HFF-Myc (cell line): ENCODE measurements at places on chromosomes 7 and 10.
A peak's percentile ranks its signal among the peaks of the same experiment; 100 is the strongest.

GRCh38 chr10:124539935-124540641 lies 78.5 kb downstream of the LHPP start:
- DNase-seq = no peak

GRCh38 chr10:69662173-69662877 lies 32.3 kb downstream of the FAM241B start:
- DNase-seq = no peak

DNA sequence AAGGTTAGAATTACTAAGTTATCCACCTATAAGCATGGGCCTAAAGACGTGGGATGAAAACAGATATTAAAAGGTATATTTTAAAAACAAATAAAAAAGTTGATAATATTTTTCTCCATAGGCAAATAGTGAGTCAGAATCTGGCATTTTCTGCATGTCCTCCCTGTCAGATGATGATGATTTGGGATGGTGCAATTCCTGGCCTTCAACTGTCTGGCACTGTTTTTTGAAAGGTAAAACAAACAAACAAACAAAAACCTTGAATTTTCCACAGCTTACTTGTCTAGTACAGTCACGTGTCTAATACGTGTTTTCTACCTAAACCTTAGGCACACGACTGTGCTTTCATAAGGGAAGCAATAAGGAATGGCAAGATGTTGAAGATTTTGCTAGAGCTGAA lies 17.4 kb downstream of the HBP1 start:
- DNase-seq = no peak

DNA sequence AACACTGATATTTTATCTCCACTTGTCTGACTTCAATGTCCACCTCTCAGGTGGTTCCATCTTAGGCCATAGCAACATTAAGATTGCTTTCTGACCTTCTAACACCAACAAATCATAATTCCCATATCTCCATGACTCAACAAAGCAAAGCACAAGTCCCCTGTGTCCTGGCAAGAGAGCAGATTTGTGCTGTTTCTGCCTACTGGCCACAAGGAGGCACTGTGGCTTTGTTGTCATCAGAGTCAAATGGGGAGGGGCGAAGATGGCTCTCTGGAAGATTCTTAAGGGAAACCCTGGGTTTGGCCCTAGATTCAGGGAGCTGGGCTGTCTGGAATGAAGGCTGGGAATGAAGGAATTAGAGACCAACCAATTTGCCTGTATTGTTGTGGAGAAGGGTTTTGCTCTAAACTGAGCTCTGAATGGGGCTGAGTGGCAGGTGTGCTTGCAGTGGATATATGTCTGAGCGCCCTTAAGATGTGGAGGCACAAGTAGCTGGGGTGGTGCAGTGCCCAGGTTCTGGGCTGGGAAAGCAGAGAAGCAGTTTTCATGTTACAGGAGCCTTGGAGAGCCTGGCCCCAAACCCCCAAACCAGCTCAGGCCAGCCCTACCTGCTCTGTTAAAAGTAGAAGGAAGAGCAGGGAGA lies 154.8 kb upstream of the PRSS58 start:
- peak; percentile 32 for DNase-seq

- no peak for DNase-seq
These were observed 230.2 kb upstream of the AKR1E2 start for GRCh38 chr10:4595719-4596319.

DNA sequence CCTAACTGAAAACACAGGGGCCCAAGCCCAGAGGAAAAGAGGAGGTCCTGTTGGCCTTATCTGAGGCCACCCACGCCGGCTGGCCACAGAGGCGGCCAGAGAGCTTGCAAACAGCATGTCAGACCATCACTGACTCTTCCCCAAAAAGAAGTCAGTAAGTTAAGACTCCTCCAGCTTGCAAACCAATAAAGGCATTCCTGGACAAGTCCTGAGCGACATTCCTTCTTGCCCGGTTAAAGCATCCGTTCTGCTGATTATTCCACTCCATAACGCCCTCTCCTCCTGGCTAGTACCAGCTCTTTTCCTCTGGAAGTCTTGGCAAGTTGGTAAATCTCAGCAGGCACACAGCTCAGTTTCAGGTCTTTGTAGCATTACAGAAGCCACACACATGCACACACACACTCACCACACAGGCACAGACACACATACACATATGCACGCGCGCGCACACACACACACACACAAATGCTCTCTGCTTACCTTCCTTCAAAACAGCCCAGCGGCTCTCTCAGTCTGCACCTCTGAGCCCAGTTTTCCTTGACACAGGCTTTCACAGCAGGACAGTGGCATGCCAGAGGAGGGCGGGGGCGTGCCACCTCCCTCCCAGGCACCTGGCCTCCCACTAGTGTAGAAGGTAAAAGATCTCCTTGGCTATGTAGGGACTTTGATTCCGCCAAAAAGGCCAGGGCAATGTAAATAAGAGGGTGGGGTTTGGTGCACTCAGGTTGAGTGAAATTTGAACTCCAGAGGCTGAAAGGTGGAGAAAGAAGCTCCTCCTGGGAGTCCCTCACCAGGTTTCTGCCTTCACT lies 201.4 kb downstream of the TNS3 start:
- DNase-seq = no peak

DNA sequence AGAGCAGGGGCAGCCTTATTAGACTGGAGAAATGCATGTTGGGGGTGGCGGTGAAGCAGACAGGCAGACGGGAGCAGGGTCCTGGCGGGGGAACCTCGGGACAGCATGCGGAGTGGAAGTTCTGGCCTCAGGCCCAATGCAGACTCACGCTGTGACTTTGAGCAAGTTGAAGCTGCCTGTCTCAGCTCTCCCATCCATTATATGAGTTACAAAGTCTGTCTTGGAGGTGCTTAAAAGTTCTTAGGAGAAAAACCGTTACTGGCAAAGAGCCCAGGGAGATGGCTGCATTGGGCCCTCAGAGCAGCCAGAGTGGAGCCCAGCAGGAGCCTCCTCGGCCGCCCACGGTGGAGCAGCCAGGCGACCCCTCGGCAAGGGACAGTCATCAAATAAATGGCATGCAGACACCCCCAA lies 509.5 kb downstream of the PLXNA4 start:
- DNase-seq = no peak

DNA sequence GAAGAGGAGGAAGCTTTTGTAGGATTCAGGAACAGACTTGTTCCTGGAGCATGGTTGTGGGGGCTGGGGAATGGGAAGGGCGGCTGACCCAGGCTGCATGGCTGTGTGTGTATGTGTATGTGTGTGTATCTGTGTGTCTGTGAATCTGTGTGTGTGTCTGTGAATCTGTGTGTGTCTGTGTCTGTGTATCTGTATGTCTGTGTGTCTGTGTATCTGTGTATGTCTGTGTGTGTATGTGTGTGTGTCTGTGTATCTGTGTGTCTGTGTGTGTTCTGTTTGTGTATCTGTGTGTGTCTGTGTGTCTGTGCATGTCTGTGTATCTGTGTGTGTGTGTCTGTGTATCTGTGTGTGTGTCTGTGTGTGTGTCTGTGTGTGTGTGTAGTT lies 6.6 kb upstream of the STX1A start:
- DNase-seq = no peak

- no peak for DNase-seq
These were observed 203.9 kb upstream of the NEBL start for GRCh38 chr10:21100871-21101514.

GRCh38 chr10:18261768-18262231 lies 121.6 kb downstream of the CACNB2 start:
- DNase-seq = no peak

DNA sequence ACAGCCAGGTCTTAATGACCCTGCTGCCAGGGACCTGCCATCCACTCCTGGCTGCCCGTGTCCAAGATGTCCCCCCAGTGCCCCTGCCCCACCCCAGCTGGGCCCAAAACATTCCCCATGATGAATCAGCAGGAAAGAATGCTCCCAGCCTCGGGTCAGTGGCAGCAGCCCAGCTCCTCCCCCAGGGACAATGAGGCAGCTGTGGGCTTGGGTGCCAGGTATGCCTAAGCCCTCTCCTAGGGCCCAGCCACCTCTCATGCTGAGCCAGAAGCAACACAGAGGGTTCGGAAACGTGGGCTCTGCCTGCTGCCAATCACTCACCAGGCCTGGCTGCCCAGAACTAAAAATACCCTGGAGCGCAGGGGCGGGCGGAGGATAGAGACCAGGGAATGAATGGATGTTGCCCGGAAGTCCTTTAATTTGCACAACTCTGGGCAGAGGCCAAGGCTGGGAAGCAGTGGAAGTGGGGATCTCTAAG lies 1.5 kb upstream of the LOXL4 start:
- no peak for DNase-seq

GRCh38 chr10:60388709-60389301 lies 870 bp downstream of the ANK3 start:
- DNase-seq = no peak

DNA sequence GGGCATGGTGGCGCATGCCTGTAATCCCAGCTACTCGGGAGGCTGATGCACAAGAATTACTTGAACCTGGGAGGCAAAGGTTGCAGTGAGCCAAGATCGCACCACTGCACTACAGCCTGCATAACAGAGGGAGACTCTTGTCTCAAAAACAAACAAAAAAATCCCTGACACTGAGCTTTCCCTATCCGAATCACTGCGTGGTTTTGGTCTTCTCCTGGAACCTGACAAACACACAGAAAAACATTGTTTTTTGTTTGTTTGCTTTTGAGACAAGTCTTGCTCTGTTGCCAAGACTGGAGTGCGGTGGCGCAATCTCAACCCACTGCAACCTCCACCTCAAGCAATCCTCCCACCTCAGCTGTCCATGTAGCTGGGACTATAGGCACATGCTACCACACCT lies 50.4 kb upstream of the PTPRN2 start:
- no peak for DNase-seq

DNA sequence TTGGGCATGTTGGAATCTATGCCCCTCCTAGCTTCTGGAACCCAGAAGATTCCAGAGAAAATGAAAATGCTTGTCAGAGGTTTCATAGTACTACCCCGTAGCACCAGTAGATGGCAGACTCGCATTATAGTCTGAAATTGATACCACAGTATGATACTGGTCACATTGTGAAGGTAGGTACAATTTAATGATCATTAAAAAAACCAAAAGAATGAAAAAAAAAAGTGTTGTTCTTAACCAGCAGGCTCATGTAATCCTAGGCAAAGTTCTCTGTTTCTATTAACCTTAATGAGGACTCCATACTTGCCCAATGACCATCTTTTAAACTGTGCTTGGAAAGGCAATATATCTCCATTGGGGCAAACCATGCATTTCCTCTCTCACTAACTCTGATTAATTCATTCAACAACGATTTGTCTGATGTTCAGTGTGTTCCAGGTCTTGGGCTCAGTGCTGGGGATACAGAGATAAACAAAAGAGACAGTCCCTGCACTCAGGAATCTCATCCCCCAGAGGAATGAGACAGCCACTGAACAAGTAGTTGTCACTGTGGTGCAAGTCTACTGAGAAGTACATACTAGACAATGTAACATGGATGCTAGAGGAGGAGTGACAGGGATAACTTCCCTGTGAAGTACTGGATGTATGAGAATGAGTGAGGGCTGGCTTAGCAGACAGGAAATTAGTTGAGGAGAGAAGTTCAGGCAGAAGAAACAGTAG lies 223.5 kb upstream of the PHYHIPL start:
- DNase-seq = peak; percentile 60

GRCh38 chr7:135454060-135454459 lies 55.8 kb downstream of the CNOT4 start:
- no peak for DNase-seq

DNA sequence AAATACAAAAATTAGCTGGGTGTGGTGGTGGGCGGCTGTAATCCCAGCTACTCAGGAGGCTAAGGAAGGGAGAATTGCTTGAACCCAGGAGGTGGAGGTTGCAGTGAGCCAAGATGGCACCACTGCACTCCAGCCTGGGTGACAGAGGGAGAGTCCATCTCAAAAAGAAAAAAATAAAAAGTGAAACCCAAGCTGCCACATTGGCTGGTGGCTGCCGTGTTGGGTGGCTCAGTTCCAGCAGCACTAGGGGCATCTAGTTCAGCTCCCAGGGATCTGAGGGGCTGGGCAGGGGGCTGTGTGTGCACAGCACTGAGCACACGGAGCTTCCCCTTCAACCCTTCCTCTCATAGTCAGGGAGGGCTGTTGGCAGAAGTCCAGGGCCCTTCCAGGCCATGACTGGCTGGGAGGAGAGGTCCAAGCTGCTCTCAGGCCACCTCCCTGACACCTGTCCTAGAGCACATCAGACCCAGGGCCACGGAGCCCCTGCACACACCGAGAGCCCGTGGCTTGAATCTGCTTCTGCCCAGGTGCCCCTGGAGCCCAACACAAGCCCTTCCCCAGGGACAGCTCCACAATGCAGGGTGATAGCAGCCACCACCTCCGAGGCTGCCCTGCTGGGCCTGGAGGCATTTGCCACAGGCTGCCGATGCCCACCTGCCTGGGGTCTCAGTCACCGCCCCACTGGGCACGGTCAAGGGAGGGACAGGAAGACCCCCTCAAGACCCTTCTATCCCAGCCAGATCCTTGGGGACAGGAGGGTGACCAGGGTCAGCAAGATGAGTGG lies 47.3 kb downstream of the YKT6 start:
- no peak for DNase-seq

DNA sequence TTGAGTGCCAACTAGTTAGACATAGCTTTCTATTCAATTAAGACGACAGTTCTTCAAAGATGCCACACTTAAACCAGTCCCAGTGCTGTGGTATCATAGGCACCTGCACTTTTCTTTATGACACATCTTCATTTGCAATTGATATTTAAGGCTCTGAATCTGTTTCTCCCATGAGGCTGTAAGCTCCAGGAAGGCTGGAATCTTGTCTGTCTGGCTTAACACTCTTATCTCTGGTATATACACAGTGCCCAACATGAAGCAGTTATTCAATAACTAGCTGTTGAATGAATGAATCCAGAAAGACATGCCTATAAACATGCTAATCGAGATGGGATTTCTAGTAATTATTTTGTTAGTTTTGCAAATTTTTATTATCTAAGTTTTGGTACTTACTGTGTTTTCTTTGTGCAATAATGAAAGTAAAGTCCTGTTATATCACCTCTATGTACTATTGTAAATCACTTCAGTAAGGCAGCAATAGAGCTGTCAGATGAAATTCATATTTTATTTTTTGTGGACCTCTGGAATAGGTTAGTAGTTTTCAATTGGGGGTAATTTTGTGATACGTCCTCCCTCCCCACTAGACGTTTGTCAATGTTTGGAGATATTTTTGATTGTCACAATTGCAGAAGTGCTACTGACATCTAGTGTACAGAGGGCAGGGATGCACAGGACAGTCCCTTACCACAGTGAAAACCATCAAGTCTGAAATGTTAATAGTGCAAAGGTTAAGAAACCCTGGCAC lies 51.3 kb upstream of the STEAP4 start:
- no peak for DNase-seq

GRCh38 chr7:55130395-55131141 lies 111.8 kb downstream of the EGFR start:
- no peak for DNase-seq

DNA sequence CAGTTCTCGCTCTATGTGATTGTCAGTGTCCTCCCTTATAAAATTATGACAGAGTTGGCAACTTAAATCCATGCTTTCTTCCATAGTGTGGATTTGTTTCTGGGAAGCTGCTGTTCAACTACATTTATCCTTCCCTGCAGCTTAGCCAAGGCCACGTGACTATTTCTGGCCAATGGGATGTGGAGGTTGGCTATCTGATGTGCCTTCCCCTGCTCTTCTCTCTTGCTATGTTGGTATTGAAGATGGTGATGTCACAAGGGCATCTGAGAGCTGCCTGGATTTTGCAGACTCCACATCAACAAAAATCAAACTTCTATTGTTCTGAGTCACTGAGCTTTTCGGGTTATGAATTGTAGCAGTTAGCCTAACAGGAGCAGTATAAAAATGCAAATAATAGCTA lies 164.9 kb upstream of the RHOBTB1 start:
- DNase-seq = no peak

GRCh38 chr7:84506151-84506550 lies 311.6 kb upstream of the SEMA3A start:
- DNase-seq = no peak

GRCh38 chr10:68829521-68829920 lies 2.2 kb downstream of the STOX1 start:
- no peak for DNase-seq

- DNase-seq = no peak
These were observed 40.7 kb upstream of the FMC1 start for GRCh38 chr7:139300390-139300789.
